Stimulated activated CD4-positive, alpha-beta T cell treated with anti-CD3 and anti-CD28 coated beads, Interleukin-2, amount 100 ng/mL, for 48 hours (primary cell): ENCODE measurements at places on chromosomes 13 and 19.

- no peak for DNase-seq
Observed at GRCh38 chr19:3409346-3410064, 43.1 kb downstream of the NFIC start.

DNA sequence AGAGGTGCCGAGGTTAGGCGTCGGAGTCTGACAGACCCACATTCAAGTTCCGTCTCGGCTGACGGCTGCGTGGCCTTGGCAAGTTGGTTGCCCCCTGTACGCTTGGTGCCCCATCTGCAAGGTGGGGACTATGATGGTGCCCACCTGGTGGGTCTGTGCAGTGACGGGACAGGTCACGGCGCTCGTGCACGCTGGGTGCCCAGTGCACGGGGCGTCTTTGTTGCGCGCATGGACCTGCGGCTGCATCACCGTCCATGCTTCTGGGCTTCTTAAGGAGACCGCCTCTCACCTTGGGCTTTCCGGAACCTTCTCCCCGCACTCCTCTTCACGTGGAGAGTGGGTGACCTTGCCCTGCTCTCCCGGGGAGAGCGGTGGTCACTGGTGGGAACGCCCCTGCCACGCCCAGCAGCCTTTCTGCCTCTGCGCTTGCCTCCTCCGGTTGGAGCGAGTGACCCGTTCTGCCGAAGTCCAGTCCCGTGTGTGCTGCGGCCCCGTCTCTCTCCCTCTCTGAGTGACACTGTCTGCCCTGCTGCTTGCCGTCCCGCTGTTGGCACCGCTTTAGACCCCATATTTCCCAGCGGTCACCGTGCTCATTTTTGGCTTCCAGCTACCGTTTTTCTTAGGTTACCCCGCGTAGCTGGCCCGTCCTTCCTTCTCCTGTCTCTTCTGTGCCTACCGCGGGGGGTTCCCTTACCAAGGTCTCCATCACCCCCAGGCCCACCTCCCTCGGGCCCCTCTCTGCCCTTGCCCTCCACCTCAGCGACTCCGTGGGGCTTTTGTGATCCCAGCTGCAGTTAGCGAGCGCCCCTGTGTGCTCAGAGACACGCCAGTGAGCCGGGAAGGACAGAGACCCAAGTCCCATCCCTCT lies 6.4 kb downstream of the ATP11A start:
- DNase-seq: no peak

- DNase-seq: peak; percentile 8
Observed at GRCh38 chr13:44436589-44437337, 63.1 kb downstream of the SERP2 start.

- DNase-seq: no peak
Observed at GRCh38 chr13:34411177-34411576, 530.9 kb upstream of the NBEA start.

DNA sequence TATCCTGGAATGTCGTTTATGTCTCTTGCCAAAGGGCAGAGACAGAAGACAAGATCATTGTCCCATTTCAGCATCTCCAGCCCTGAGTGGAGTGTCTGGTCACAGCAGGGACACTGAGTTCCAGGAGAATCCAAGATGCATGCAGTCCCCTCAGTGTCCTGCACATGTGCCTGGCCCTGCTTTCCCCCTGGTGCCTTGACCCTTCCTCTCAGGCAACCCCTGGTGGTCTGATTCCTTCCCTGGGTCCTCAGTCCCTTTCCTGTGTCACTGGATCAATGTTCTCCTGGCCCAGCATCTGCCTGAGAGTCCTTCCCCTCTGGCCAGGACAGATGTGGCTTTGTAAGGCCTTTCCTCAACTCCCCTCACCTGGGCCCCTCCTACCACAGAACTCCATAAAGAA lies 9.0 kb downstream of the CEACAM21 start:
- DNase-seq: no peak

- DNase-seq: no peak
Observed at GRCh38 chr13:70585109-70585508, 476.9 kb upstream of the KLHL1 start.

DNA sequence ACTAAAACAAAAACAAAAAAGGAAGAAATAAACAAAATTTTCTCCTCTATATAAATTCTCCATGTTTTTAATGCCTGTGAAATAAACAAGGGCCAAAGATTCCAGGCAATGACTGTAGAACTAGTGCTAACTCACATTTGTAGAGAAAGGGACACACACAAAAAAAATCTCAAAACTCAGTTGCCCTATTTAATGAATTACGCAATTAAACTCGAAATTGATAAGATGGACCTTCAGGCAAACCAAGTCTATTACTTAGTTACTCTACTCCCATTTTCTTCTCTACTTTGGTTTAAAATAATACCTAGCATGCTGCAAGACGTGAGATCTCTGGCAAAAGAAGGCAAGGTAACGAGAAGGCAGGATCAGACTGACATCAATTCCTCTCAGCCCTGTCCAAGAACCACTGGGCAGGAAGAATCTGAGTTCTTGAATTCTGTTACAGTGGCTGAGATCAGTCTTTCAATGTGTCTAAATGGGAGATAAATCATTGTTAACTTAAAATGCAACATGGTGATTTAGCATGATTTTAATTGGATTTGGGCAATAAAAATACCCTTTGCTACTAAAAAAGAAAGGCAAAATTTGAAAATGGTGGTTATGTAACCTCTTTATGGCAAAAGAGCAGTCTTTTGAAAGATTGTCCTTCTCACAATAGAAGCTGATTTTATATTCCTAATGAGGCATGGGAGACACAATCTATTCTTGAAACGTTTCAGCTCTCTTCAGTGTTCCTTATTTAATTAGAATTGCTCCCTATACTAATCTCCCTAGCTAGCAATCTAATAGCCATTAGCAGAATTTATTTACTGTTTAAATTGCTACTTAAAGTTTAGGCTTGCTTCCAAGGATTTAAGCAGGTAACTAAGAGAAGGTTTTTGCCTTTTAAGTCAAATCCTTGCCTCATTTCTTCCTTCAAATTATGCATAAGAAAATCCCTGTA lies 25.9 kb downstream of the SPRY2 start:
- DNase-seq: no peak

- no peak for DNase-seq
Observed at GRCh38 chr13:109380457-109380856, 405.9 kb downstream of the IRS2 start.

DNA sequence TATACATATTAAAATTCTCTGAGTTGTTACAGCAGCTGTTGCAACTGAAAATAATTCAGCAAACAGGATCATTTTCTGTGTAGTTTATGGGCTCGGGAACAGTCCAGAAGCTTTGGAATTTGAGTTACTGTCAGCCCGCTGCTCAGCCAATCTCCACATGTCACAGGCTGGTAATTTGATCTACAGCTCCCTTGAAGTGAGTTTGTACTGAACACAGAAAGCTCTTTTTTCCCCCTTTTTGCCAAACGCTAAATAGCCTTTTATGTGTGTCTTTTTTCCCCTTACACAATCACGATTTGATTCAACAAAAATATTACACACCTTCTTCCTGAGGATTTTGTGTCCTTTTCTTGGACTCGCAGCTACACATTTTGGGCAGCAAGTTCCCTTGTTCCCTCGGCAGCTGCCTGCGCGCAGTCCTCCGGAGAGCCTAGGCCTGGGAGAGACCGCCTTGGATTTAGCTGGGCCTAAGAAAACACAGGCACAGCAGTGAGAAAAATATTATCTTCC lies 371.4 kb downstream of the KCNRG start:
- DNase-seq: no peak

DNA sequence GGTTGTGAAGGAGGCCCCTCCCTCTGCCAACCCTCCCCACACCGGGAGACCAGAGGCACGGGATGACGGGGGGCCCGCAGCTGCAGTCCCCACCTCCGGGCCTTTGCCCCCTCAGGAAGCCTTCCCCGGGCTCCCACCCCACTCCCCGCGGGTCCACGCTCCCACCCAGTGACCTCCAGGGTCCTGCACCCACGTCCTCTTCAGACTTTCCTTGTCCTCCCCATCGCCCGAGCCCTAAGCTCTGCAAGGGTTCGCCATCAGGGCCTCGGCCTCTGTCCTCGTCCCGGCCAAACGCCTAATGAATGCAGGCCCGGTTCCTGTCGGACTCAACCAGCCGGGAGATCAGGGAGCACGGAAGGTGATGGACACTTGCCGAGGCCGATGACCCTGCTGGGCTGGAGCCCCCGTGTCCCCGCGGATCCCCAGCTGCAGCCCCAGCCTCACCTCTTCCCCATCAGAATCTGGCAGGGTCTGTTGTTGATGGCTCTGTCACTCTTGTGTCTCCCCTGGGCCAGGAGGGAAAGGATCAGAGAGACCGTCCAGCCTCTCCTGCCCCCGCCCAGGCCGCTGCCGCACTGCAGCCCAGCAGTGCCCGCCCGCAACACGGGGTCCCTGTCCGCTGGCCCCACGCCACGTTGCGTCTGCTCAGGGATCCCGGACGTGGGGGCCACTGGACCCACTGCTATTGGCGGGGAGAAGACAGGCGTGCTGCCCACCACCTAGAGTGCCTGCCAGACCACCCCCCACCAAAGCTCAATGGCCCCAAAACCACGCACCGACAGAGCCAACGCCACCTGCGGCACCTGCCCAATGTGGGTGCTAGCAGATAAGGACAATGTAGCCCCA lies 5.7 kb downstream of the ATP8B3 start:
- no peak for DNase-seq

GRCh38 chr13:81773263-81773662 lies 1432.3 kb upstream of the SPRY2 start:
- DNase-seq: no peak

DNA sequence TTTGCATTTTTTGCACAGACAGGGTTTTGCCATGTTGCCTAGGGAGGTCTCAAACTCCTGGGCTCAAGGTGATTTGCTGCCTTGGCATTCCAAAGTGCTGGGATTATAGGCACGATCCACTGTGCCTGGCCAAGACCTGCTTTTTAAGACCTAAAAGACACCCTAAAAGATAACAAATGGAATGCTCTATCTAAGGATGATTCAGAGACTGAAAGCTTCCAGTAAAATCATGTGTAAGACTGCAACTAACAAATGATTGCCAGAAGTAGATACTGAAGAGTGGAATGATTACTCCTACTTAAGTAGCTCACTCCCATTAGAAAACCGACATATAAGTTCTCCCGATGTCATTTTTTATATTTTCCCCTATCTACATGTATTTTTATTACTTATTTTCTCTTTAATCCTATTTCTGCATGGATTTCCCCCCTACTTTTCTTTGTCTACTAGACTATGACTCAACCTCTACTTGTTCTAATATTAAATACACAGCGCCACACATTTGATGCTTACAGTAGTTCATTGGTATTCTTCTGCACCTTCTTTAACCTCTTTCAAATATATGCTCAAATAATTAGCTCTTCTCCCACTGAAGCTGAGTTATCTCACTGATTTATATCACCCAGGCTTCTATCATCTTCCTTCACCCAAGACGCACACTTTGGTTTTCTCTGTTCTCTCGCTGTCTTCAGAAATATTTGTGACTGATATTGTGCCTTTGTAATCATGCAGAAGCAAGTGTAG lies 32.2 kb upstream of the KLF12 start:
- no peak for DNase-seq

- no peak for DNase-seq
Observed at GRCh38 chr13:110001670-110002275, 215.4 kb upstream of the IRS2 start.

- no peak for DNase-seq
Observed at GRCh38 chr19:5123646-5124045, 154.7 kb downstream of the KDM4B start.

DNA sequence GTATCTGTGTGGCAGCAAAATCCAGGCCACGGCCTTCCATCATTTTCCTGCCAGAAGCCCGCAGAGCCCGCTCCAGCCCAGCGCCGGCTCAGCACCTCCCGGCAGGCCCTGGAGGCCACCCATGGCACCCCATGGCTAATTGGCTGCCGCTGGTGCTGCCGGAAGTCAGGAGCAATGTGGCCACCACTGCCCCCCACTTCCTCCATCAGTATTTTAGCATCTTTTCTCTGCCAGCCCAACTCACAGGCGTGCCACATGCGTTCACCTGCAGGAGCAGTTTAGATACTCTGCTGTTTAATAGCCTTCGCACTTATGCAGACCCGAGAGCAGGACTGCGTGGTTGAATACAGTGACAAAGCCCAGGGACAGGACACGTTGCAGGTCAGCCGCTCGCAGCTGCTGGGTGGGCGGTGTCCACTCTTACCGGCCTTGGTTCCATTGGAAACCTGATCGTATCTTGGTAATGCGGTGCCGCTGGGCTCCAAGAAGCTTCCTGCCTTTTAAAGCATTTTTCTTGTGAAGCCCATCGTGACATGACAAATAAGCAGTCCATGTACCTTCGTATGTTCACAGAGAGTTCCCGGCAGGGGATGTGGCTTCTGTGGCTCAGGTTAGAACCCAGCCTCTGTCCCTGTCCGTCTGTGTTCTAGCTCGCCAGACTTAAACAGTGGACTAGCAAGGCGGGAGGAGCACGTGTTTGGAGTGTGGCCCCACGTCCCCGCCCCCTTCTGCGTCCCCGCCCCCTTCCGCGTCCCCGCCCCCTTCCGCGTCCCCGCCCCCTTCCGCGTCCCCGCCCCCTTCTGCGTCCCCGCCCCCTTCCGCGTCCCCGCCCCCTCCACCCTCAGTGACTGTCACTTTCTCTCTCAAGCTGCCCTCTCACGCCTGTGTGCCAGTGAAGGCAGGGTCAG lies 162.0 kb upstream of the SOX1 start:
- no peak for DNase-seq

GRCh38 chr13:113445791-113446487 lies 7.3 kb downstream of the ADPRHL1 start:
- no peak for DNase-seq

DNA sequence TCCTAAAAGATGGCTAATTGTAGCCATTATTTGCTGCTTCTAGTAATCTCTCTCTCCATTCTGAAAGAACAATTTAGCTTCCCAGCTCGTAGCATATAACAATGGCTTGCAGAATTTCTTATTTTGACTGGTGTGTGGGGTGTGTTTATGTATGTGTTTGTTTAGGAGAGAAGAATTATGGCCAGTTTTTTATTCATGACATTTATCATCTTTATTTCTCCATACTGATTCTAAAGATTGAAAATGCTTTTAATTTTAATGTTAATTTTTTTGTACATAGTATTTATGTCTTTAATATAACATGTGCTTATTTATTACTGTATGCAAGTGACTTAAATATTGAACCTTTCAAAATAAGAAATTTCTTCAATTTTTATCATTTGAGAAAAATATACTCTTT lies 115.8 kb upstream of the TMTC4 start:
- DNase-seq: no peak

DNA sequence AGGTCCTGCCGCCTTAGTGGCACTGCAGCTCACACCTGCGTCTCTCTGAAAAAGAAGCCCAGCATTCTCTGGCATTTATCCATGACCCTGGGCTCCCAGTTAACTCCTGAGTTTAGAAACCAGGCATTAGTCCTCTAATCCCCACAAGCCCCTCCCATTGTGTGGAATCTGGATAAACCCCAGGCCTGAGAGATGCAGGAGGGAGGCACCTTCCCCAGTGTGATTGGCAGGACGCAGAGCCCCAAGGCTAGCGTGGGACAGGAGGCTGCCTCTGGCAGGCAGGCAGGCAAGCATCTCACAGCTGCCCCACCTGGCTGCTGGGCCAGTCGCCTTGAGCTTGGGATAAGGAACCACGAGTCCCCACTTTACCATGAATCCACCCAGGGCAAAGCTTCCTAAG lies 11.0 kb upstream of the SERPINE3 start:
- no peak for DNase-seq

DNA sequence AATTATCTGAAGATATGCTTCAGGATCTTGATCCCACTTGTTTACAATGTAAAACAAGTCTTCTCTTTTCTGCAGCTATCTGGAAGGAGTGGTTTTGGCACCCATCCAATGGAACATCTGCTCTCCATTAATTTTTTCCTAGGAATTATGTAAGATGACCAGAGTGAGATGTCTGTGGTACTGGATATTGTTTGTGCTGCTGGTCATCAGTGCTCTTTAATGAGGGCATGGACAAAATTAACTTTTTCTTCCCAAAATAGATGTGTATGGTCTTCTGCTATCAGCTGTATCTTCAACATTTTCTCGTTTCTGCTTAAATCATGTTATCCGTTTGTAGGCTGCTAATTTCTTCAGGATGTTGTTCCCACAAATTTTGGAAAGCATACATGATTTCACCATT lies 415.4 kb upstream of the KLHL1 start:
- DNase-seq: no peak
